ENCODE measurements at places on chromosomes 6 and 20. TPM values are rescaled to one million over a fixed set of nuclear protein-coding genes. Genes with fewer than 3 reads are reported as not detected.

FAXC gene
- not detected for total RNA-seq

GTSF1L gene
- not detected for total RNA-seq

GRCh38 chr20:49786668-49787370 is 25.8 kb upstream of the SLC9A8 start:
- DNase-seq = no peak

- no peak for DNase-seq
Observed at GRCh38 chr20:21615617-21616080, 89.8 kb upstream of the PAX1 start.

DNA sequence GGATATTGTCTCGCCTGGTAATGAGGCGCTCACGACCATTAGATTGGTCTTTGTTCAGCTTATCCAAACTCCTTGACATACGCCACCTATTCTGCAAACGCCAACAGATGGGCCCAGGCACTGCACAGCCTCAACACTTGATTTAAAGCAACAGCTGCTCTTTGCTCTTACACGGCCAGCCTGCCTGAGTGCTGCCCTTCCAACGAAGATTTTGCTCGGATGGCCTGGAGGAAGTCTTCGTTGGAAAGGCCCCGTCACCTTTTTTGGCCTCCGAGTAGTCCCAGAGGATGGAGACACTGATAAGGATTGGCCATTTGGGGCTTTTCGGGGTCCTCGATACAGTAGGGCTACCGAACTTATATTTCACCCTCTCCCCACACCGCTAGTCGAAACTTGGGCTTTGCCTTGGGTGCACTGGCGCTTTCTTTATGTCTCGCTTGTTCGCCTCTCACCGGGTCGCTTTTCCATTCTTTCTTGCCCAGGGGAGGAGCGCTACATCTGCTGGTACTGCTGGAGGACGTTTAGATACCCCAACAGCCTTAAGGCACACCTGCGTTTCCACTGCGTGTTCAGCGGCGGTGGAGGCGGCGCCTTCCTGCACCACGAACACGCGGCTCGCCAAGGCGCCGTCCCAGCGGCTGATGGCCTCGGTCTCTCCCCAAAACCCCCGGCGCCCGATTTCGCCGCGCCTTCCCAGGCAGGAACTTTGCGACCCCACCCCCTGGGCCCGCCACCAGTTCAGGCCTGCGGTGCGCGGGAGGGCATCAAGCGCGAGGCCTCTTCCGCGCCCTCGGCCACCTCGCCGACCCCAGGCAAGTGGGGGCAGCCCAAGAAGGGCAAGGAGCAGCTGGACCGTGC is 6.1 kb downstream of the PRDM13 start:
- DNase-seq = no peak

- DNase-seq = no peak
Observed at GRCh38 chr6:76466286-76466685, 393.8 kb upstream of the IMPG1 start.

DNA sequence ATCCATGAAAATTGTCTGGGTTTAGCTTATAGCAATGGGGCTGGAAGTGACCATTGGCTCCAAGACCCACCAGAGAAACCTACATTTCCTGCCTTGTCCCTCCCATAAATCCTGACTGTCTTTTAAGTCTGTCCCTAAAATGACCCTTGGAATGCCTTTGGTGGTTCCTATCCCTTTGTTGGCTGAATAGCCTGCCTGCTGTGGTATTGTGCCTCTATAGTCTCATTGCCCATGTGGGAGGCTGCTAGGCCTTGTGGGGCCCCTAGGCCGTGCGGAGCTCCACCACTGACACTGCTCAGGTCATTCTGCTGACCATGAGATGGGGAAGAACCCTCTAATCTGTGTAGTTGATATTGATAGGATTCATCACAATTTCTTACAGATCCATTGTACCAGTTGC is 43.3 kb downstream of the SCP2D1 start:
- DNase-seq = no peak

- no peak for DNase-seq
Observed at GRCh38 chr6:5061152-5061551, 24.0 kb upstream of the PPP1R3G start.

DNA sequence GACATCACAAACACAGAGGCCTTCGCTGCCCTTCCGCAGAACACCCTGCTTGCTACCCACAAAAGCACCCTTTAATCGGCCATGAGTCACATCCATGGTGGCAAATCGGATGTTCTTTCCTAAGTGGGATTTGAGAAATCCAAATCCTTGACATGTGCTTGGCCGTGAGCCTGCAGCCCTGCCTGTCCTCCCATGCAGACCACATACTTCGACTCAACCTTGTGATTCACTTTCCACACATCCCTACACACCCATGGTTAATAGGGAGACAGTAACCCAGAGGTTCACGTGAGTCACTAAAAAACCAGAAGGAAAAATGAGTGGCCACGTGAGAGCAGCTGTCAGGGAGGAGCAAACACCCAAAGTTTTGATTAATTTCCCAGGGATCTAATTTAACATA is 19.4 kb downstream of the RAMACL start:
- no peak for DNase-seq

DNA sequence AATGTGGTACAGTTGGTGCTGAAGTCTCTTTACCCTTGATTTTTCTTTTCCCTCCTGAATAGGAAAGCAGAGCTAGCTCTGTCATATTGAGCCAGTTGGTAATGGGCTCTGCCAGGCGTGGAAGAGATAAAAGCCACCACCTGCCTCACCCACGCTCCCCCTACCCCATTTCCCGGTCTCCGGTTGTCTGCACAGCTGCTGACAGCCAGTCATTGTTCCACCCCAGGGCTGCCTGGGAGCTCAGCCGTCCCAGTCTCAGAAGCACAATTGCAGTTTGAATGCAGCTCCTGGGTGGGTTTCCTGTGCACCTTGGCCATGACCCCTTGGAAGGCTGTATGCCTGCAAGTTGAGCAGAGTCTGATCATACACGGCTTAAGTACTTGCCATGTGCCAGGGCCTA is 675.2 kb upstream of the FLRT3 start:
- no peak for DNase-seq

GRCh38 chr6:25022140-25022553 is 86.4 kb upstream of the RIPOR2 start:
- no peak for DNase-seq

- no peak for DNase-seq
Observed at GRCh38 chr6:112169541-112169940, 82.2 kb downstream of the FAM229B start.

GRCh38 chr20:23362392-23363256 is 642 bp downstream of the GZF1 start:
- peak; percentile 63 for DNase-seq

GRCh38 chr6:95266537-95267258 is 310.6 kb upstream of the MANEA start:
- no peak for DNase-seq

GRCh38 chr6:140050101-140050995 is 675.9 kb upstream of the CITED2 start:
- no peak for DNase-seq

GRCh38 chr6:3383525-3383924 is 73.3 kb downstream of the SLC22A23 start:
- no peak for DNase-seq

DNA sequence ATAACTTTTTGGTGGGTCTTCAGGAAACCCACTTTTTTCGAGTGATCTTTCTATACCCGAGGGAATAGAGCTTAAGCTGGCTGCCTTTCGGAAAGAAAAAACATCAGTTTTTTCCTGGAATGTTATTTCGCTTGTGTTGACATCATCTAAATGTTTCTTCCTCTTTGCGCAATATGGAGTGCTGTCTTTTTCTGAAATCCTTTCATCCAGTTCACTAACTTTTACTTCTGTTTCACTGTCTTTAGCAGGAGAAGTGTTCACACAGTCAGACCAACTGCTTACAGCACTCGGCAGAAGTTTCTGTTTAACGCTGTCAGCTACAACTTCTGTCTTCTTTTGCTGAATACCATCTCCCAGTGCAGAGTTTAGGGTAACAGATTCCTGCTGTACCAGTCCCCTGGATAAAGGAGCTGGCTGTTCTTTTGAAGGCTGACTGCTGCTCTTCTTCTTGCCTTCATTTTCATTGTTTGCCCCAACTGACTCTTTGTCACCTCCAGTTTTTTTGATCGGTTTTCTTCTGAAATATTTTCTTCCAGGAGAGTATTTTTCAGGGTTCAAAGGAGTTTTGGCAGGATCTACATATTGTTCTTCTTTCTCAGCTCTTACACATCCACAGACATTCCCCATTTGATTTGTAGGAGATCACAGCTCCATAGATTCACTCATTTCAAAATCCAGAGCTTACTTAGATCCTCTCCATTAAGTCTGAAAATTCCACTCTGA is 50.0 kb upstream of the DST start:
- no peak for DNase-seq

Measured in natural killer cell (primary cell).